ENCODE measurements at places on chromosomes 3 and 15.
A peak's percentile ranks its signal among the peaks of the same experiment; 100 is the strongest.

GRCh38 chr15:69035918-69036258 lies 21.4 kb downstream of the NOX5 start:
- DNase-seq: no peak

DNA sequence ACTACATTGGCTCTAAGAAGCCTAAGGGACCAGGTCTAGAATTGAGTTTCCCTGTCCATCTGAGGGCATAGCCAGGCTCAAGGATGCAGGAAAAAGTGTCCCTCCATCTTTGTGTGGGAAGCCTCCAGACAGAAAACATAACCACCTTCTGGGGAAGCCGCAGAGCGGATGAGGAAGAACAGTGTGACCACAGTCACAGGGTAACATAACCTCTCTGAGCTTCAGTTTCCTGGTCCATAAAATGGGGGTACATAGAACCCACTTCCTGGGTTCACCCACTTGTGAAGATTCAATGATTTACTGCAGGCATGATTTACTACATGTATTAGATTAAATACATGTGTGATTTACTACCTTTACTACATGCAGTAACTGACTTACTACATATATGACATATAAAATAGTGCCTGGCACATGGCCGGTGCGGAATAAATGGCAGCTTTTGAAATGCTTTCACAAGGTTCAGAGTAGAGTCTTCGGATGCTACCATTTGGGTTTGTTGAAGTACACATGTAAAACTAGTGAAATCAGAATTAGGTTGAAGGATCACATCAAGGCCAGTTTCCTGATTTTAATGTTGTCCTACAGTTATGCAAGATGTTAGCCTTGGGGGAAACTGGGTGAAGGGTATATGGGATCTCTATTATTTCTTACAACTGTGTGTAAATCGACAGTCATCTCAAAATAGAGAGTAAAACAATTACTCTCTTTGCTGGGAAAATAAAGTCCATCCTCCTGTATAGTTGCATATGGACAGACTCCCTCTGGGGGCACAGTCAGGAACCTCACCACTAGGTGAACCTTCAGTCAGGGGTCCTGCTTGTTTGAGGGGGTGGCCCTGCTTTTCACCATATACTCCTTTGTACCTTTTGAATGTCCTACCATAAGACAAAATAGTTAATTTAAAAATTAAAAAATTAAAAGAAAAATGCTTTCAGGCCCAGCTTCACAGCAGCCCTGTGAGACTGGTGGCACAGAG lies 86.0 kb downstream of the SEMA5B start:
- DNase-seq: no peak

DNA sequence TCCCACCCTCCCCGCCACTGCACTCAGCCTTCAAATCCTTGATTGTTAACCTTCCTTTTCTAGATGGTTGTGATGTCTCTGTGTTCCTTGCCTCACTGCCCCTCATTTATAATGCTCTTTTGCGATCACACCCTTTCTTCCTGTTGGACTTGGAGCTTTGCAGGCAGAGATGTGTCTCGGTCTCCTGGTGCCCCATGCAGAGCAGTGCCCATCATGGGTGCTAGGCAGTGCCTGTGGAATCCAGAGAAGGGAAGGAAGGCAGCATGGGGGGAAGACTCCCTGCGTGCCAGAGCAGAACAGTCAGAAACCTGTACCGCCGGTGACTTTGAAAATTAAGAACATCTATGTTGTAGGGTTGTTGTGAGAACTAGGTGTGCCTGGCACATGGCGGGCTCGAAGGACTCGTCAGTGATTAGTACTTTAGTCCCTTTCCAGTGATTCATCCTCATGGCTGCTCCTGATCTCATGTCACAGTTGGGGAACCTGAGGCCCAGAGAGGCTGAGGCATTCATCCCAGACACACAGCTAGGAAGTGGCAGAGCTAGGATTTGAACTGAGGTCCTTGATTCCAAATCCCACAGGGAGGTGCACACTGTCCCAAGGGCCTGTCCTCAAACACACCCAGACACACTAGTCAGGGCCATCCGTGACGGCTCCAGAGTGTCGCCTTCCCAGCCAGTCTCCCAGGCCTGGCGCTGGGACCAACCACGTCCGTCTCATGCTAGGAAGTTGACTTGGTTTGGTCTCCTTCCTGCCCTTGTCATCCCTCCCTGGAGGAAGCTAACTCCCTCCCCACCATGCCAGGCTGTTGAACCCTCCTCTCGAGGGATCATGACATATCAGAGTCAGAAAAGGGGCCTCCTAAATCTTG lies 58.3 kb downstream of the SMAD6 start:
- DNase-seq: no peak

GRCh38 chr3:4320096-4320911 lies 17.1 kb downstream of the SETMAR start:
- no peak for DNase-seq

- no peak for DNase-seq
Measured at GRCh38 chr15:90496791-90497190, 32.9 kb upstream of the CRTC3 start.

DNA sequence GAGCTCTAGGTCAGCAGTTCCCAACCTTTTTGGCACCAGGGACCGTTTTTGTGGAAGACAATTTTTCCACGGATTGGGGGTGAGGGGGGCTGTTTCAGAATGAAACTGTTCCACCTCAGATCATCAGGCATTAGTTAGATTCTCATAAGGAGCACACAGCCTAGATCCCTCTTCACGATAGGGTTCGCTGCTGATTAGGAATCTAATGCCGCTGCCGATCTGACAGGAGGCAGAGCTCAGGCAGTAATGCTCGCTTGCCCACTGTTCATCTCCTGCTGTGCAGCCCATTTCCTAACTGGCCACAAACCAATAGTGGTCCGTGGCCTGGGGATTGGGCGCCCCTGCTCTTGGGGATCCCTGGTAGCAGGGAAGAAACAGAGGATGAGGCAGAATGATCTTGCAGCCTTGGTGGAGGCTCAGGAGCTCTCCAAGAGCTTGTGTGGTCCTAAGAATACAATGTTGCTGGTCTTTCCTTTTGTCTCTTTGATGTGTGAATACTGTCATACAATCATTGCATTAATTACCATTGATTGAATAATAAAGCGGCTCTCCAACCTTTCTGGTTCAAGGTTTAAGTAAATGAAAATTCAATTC lies 183.2 kb downstream of the FNDC3B start:
- no peak for DNase-seq

DNA sequence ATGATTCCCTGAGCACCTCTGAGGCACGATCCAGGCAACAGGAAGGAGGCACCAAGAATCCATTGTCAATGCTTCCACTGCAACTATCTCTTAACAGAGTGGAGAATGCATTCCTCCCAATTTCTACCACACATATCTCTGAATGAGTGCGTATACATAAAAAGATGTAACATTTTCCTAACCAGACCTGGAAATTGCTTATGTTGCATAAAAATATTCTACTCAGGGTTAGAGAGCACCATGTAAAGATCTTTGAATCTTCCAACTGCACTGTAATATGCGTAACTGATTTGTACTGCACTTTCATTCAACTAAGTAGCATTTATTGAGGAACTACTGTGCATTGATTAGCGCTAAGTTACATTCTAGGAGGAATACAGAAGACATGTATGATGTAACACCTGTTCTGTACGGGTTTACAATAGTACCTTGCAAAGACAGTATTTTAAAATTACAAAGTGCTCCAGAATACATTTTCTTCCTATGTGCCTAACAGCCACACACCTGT lies 237.8 kb downstream of the EBLN2 start:
- no peak for DNase-seq

DNA sequence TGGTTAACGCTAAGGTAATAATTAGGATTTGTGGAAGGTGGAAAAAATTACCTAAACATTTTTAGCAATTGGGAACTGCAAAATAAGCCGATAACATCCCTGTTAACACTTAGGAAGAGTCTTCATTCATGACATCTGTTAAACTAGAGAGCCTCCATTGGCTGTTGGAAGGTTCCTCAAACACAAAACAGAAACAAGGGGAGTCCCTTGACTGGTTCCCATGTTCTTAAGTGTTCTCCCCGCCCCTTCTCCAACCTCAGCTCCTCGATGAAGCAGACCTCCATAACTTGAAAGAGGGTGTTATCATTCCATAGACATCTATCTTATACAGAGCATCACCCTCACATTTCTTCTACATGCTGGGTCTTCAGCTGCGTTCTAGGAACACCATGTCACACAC lies 2.5 kb downstream of the SLC22A13 start:
- DNase-seq: no peak

- DNase-seq: peak; percentile 96
Measured at GRCh38 chr15:36358094-36358493, 221.3 kb upstream of the CDIN1 start.

- DNase-seq: no peak
Measured at GRCh38 chr15:66696770-66697169, 5.3 kb upstream of the SMAD6 start.

DNA sequence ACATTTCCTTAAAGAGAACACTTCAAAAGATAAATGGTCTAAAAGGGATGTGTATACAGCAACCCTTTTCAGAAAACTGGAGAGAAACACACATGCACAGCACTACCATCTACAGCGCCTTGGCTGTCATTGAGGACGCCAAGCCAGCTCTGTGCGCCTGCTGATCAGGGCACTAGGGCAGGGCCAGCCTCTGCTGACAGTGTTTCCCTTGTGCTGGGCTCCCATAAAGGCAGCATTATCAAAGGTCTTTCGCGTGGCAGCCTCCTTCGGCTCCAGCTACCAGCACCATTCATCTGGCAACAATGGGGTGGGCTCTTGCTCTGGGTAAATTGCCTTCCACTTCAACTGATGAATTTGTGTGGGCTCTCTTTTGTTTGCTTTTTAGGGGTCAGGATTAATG lies 53.4 kb downstream of the LDHAL6B start:
- no peak for DNase-seq

DNA sequence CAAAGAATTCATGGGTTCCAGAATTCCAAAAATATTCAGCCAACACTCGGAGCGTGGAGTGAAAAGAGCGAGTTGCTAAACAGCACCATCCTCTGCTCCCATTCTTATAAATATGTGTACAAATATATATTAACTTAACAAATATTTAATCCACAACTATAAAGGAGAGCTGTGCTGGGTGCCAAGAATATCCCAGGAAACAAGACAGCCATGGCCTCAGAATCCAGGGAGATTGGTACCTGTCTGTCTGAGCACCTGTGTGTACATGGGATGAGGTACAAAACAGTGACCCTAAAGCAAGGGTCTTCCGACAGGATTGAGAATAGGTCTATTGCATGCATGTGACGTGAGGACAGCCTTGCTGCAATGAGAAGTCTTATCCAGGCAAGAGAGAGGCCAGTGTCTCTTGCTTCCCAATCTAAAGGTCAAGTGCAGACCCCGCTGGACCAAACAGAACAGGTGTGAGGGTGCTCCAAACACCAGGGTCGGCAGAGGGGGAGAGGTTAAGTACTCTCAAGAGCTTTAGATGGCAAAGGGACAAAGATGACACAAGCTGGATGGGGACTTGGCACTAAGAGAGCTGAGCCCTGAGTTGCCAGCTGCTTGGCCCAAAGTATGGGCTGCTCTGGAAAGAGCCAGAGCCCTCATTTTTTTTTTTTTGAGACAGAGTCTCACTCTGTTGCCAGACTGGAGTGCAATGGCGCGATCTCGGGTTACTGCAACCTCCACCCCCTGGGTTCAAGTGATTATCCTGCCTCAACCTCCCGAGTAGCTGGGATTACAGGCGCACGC lies 36.2 kb downstream of the HOMER2 start:
- DNase-seq: no peak

GRCh38 chr3:98779541-98780335 lies 16.6 kb downstream of the ST3GAL6 start:
- peak; percentile 54 for DNase-seq

DNA sequence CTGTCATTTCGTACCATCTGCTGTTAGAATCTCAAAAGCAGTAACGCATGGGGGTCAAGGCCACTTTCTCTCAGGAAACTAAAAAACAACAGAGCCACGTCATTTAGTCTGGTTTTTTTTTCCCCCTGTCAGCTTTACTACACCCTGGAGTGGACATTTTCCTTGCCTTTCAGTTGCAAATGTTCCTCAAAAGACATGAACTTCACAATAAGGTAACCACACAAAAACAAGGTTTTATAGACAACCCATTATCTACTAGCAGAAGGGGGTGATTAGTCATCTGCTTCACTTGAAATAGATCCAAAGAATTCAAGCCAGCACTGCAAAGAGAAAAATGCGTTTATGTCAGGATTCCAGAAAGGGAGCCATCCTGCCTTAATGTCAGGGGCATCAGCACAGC lies 171.8 kb upstream of the CDIN1 start:
- DNase-seq: peak; percentile 89

DNA sequence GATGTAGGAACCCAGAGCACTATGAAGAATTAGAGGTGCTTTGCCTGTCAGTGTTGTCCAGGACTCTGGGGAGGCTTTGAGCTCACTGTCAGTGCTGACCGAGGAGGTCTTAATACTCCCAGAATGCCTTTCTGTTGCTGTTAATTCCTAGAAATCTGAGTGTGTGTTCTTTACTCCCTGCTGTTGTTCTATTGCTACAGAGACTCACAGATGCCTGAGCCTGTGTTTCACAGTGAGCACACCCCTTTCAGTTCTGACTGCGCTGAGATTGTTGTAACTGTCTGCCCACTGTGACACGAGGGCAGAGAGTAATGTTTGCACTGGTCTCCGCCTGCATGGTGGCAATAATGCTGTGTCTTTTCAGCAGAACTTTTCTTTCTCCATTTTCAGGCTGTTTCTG lies 162.9 kb downstream of the RYR3 start:
- no peak for DNase-seq
